Psoas muscle (tissue), 8 donors: ENCODE measurements at places on chromosomes 7 and 10. TPM values are rescaled to one million over a fixed set of nuclear protein-coding genes. Genes with fewer than 3 reads are reported as not detected.

DNA sequence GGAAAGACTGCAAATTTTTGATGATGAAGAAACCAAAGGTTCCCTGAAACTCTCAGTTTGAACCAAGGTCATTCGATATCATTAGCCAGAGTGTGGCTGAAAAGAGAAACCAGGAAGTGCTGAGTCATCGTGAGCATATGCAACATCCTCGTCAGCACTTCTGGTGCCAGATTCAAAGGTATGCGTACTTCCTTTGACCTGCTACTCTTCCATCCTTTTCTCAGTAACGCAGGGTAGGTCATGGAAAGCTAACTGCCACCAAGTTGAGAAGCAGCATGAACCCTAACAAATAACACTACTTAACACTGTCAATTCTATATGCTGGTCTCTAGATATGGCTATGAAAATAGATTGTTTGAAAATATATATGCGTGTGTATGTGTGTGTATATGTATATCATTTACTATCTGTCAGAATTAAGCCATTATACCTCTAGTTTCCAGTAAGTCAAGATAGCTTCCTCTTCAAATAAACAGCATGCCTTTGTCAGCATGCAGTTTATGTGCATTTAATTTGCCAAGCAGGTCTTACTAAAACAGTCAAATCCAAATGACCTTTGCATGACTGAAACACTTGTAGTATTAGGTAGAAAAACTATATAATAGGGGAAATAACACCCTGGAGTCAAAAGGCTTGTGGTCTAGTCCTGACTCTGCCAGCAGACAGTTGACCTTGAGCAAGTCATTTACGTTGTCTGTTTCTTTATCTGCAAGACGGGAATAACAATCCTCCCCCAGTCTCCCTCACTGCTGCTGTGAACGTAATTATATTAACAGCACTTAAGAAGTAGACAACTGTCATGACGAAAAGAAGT is 26.4 kb downstream of the CDK6 start:
- no peak for DNase-seq

- DNase-seq = no peak
These were observed 28.4 kb downstream of the KIAA1549 start for GRCh38 chr7:138952791-138953190.

GRCh38 chr10:90587081-90587491 is 270.8 kb downstream of the HTR7 start:
- DNase-seq = no peak

DNA sequence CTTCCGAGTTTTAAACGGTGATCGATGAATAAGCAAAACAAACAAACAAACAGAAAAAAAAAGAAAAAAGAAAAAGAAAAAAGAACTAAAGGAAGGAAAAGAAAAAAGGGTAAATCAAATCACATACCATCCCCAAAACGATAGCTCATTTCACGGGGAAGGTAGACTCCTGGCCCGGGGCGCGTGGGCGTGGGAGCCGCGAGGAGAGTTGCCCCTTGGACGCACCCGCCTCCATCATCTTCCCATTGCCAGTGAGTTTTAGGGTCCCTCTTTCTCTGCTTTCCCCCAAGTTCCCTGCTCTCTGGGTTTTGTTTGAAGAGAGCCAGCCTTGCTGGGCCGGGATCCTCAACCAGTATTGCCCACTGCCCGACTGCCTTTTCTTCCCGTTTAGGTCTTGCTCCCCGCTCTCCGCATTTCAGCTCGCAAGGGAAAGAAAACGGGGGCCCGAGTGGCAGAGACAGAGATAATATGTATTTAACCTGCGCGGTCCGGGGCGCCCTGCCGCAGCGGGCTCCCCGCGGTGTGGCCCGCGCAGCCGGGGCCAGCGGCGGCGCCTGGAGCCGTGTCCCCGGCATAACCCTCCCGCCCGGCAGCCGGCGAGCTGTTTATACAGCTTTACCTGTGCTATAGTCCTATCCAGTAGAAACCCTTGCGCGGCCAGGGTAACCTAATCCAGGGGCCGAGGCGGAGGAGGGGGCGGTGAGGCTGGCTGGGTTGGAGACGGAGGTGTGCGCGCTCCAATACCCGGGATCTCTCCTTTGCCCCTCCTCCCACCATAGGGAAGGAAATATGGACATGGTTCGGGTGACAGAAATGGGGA is 5.2 kb upstream of the GATA3 start:
- DNase-seq = no peak

- no peak for DNase-seq
These were observed 39.4 kb downstream of the EMX2 start for GRCh38 chr10:117581961-117582360.

DNA sequence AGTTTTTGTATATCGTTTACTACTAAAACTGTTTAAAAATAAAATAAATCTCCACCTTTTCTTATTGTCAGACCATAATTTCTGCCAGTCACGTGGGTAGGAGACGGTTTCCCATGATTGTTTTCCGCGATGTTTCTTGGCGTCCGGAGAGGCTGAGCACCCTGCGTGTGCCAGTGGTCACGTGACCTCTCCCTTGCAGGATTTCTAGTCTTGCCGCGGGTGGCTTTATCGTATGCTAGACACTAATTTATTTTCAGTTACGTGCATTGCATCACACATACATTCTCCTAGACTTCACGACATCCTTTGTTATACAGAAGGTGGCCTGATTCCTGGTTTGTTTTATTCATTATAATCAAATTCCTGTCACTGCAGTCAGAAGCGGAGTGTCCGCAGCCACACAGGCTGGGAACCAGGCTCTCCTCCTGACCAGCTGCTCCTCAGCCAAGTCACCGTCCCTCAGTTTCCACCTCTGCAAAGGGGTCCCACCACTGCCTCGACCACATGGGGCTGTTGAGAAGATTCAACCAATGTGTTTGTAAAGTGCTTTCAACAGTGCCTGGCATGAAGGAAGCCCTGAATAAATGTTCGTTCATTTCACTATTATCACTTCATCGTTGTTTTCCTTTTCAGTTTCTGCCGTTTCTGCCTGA is 203.2 kb upstream of the PPP2R2D start:
- DNase-seq = no peak

DNA sequence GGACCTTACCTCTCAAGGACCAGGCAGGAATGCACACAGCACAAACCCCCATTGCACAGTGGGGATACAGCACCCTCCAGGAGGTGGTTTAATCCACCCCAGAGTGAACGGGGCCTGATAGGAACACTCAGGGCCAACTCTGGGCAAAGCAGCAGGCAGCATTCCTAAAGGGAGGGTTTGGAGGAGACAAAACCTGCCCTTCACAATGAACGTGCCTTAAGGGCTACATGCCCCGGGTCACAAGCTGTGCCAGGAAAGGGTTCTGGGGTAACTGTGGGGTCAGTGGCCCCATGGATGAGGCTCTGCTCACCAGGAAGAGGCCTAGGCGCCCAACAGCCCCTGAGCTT is 1.1 kb downstream of the GPRIN2 start:
- peak; percentile 32 for DNase-seq

The SEC61A2 gene
- total RNA-seq = 9.8 TPM

The PNLIPRP2 gene
- total RNA-seq = not detected

The FGL2 gene
- total RNA-seq = 4.0 TPM
